Upper lobe of left lung (tissue), 6 donors: ENCODE measurements at places on chromosomes 1 and 21. TPM values are rescaled to one million over a fixed set of nuclear protein-coding genes. Genes with fewer than 3 reads are reported as not detected.

MROH9 gene
- 4.1 TPM for total RNA-seq

RGS8 gene
- total RNA-seq: not detected

TP73 gene
- 4.8 TPM for total RNA-seq

DNA sequence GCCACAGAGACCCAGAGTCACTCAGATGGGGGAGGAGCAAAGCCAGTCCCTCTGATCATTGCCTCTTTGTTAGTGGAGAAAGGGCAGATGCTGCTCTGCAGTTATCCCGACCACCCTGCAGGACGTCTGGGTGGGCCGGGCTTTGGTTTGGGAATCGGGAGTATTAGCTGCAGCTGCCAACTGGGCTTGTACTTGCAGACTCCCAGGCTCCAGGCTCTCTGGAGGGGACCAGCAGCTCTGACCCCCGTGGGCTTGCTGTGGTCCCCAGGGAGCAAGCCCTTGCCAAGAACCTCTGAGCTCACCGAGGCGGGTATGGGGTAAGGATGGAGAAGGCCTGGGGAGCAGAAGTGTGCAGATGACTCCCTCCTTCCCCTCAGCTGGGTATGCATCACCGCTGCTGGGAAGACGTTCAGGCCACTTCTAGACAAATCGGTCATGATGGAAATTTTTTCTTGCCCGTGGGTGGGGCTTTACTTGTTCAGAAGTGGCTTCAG lies 21.6 kb downstream of the MAPKAPK2 start:
- no peak for DNase-seq

DNA sequence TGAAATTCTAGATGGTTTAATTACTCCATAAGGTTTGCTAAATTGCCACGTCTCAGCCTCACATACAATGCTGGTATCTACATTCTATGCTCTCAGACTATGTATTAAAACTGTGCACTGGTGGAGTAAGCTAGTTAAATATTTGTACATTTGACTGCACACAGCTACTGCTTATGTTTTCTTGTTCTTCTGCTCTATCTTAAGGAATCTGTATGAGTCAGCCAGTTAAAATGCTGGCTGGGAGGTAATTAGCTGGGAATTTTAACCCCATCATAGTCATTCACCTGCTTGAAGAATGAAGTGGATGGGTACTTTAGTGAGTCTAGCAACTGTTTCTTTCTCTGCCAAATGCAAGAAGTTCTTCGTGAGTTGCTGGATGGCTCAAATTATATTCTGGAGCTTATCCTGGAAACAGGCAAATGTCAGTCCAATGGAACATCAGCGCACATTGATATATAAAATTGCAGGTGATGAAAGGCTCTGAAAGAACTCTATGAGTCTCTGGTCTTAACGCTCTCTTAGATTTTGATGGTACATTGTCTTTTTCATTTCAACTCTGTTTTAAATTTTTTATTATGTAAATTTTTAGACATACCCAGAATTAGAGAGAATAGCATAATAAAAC lies 83.4 kb downstream of the BACH1 start:
- no peak for DNase-seq

DNA sequence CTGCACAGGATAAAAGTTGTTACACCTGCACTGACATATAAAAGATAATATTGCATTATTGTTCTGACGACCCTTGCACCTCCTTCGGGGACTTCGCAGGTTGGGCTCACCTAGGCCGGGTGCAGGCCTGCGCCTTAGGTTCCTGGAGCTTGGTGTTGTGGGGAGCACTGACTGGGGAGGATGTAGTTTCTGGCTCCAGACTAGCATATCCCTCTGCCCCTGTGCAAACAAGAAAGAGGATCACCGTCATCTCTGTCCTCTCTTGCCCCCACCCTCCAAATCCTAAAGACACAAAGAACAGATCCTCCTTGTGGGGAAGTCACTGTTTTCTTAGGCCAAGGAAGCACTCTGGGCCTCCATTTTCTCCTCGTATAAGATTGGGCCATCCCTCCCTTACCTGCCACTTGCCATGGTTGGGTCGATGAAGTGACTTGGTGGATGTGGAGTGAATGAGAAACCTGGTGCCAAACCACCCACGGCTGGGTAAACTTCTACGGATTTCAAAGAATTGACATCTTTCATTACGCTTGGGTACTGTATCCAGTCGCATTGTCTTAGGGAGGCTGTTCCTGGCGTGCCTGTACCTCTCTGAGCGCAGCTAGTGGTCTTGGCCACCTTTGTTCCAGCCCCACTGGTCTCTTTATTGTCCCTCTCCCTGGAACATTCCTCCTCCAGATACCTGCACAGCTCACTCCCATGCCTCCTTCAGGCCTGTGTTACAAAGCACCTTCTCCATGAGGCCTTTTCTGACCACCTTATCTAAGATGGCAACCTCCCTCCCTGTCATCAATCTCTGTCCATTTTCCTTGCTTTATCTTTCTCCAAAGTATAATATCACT lies 34.4 kb upstream of the PKP1 start:
- DNase-seq: no peak

DNA sequence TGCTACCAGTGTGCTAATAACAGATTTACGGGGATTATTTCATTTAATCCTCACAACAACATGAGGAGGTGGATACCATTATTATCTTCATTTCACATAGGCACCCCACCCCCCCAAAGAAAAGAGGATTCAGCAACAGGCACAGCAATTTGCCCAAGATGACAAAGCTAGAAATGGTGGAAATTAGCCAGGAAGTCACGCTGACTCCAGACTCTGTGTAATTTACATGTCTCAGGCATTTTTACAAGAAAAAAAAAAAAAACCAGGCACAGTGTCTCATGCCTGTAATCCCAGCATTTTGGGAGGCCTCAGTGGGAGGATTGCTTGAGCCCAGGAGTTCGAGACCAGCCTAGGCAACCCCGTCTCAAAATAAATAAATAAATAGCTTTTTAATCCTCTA lies 37.5 kb upstream of the PRDM2 start:
- no peak for DNase-seq

DNA sequence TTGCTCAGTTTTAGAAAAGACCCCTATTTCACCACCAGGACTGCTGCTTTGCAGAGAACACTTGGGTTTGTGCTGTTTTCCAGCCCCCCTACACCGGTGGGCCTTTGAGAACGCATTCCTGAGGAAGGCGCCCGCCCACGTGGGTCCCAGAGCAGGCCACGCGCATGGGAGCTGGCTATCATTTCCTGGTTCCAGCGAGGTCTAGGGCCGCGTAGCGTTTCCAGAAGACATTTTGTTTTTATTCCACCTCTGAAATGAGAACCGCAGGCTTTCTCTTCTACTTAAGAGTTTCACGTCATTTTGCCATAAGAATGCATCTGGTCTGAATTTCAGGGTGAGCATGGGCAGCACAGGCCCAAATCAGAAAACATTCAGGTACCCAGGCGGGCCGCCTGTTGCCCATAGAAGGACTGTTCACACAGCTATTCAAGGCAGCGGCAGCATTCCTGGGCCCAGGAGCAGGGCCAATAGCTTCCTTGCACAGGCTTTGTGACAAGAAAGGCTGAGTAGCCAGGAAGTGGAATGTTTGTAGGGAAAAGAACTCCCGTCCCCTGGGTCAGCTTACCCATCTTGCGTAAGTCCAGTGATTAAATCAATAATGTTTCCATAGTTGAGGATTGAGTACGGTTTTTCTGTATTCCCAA lies 1.4 kb upstream of the KLHL21 start:
- DNase-seq: peak; percentile 84

GRCh38 chr1:245156736-245157505 lies 2.1 kb downstream of the KIF26B start:
- no peak for DNase-seq

GRCh38 chr1:119791377-119791776 lies 19.9 kb downstream of the REG4 start:
- no peak for DNase-seq
